ENCODE measurements at places on chromosomes 2 and 18.

GRCh38 chr2:210523650-210524289 is 32.6 kb upstream of the CPS1 start:
- DNase-seq = no peak

DNA sequence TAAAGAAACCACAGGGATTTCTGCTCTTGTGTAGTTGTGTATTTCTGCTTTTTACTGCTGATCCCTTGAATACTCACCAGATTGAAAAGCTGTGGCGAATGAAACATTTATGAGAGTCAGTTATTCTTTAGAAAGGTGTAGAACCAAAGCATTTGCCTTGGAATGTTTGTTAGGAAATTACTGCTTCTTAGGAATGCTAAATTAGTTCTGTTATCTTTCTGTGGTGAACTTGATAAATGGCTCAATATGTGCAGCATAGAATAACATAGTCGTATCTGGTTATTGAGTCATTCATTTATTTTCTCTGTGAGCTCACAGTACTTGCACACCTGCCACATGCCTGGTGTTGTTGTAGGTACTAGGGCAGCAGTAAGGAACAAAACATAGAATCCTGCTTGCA is 57.0 kb upstream of the FAM237A start:
- DNase-seq = no peak

GRCh38 chr18:58114766-58115165 is 70.7 kb downstream of the NEDD4L start:
- no peak for DNase-seq

DNA sequence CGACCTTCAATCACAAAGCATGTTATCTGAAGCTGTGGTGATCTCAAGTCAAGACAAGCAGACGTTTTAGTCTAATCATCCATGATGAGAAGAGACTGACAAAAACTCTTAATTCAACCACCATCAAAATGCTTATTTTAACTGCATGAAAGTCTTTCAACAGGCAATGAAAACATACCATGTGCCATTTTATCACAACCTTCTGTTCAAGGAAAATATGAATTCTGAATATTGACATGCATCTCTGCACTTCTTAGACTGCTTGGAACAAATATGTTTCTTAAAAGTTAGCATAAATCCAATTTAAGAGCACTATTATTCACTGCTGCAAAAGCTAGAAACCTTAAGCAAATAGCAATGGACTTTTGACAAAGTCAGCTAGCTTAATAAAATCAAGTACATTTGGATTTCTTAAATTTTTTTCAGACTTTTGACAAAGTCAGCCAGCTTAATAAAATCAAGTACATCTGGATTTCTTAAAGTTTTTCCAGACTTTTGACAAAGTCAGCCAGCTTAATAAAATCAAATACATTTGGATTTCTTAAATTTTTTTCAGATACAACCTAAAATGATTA is 70.9 kb downstream of the OLA1 start:
- DNase-seq = no peak

DNA sequence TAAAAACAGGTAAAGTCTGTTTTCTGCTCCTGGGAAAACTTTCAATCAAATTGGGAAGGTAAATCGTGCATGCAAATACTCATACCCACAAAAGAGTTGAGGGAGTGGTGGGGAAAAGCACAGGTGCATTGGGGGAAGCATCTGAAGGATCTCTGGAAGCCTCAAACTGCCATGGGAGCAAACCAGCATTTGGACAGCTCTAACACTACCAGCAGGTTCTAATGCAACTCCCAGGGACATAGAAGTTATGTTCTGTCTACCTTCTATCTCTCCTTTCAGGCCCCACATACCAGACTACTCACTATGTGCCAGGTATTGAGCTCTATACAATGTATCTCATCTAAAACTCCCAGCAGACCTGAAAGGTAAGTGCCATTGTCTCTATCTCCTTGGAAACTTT is 933.7 kb downstream of the NRXN1 start:
- no peak for DNase-seq

GRCh38 chr2:121513597-121514333 is 16.9 kb upstream of the RNU4ATAC start:
- DNase-seq = no peak

Measured in activated naive CD4-positive, alpha-beta T cell treated with anti-CD3 and anti-CD28 coated beads, Interleukin-2, amount 10 ng/mL, durations not matched to agents 7 days and 5 days (primary cell).